SK-N-SH treated with all-trans-retinoic acid at 6 μM for 48 hours (cell line): ENCODE measurements at places on chromosomes 2 and 18.
A peak's percentile ranks its signal among the peaks of the same experiment; 100 is the strongest.

DNA sequence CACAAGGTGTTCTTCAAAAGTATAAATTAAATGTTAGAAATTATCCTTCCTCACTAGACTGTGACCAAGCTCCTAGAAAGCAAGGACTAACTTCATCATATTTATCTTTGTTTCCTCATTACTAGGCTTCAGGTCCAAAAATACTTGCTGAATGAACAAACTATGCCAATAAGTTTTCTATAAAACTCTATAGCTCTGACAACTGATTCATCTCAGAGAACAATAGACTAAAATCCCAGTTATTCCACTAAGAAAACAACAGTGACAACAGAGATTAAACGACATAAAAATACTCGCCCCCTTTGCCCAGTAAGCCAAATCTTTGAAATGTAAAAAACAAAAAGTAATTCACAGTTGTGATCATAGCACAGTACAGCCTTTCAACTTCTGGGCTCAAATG, 13.6 kb downstream of the TLK1 start:
- no peak for ATAC-seq

DNA sequence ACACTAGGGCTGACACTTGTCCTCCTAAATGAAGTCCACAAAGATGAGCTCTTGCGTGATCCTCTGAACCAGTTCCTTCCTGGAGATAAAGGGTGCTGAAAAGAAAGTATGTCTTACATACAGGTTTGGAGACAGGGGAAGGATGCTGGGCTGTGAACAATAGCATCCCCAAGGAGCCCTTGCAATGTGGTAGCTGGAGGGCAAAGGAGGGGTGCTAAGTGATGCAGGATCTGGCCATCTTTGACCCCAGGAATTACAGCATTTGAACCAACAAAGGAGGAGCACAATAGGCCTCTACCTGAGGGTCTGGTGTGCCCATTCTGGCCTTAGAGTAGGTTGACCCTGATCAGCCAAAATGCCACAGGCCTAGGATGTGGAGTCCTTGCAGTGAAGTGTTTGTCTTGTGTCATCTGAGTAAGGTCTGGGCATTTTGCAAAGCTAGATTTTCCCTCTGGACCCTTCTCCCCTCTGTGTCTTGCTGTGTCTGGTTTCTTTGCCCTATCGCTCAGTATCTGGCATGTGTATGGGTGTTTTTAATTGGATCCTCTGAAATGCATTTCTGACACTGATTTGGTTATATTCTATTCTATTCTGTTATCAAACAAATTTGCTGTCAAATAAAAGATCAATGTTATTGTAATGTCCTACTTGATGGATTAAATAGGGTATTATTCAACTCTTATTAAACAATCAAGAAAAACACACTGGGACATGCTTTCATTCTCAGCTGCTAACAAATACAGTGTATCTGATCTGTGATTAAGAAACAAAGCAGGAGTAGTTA, 364.8 kb upstream of the MEIS1 start:
- no peak; the same call in 2 of the 3 replicates for ATAC-seq

DNA sequence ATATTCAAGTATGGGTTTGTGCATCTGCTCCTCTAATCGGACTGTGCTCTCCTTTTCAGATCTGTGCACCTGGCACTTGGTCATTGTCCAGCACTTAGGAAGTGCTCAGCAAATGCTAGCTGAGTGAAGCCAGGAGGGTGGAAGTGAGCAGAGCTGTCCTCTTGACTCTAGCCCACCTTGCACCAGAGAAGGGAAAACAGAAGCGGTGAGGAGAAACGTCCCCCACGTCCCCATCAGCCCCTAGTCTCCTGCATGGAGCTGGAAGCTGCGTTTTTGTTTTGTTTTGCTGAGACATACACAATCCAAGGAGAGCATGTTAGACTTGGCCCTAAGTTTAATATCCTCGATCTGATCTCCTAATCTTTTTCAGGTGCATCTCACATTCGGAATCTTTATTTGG, 73.6 kb downstream of the EN1 start:
- no peak for ATAC-seq

DNA sequence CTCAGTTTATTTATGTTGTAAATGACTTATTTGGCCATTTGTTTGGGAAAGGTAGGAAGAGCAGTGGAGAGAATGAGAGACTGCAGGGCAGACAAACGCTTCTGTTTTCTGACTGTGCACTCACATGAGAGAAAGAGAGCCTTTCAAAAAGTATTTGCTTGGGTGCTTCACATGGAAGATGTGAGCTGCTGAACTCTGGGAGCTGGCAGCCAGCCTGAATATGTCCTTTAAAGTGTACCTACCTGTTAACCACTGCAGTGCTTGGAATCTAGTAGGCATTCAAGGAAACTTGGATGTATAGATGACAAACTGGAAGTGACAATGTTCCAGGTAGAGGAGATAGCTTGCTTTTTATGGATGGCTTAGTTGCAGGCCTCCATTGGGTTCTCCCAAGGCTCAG, 68.8 kb downstream of the PTPRM start:
- no peak for ATAC-seq

- ATAC-seq: no peak
These were observed 23.8 kb upstream of the HNRNPLL start for GRCh38 chr2:38626326-38627035.

DNA sequence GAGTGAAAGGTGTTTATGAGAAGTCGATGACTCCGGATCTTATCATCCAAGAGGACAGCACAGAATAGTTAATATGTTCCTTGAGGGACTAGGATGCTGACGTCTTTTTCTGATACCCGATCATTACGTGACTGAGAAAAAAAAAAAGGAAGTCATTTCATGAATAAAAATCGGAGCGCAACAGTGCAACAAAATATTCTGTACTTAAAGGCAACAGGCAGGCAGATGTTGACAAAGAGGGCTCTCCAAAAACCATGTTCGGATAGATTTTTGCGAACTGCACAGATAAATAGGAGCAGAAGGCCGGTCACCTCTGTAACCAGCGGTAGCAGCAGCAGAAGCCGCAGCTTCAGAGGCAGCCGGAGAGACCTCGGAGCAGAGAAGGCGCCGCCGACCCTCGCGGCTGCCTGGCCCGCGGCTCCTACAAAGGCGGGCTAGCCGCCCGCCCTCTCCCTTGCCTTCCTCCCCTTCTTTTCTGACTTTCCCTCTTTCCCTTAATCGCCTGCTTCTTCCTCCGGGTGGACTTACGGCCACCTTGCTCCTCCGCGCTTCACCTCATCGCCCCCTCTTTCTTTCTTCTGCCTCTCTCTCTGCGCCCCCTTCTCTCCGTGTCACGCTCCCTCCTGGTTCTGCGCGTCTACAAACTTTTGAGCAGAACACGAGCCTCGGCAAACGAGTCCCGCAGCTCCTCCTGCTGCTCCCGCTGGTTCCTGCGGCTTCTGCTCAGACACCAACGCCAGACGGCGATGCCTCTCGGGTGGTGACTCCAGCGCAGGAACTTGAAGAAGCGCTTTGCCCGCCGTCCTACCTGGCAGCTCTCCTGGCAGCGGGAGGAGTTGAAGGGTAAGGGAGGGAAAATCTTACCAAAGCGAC, at the start of gene ADCYAP1:
Gene ADCYAP1 (plus strand): TSS at position 654 of the 873 bp plus-strand sequence. CDS start 516 bp downstream, outside the sequence.
- ATAC-seq: peak; percentile 31; the same call in 1 of the 3 replicates

GRCh38 chr2:85619617-85620016, 3.6 kb downstream of the USP39 start:
- ATAC-seq: no peak
